ENCODE measurements at places on chromosomes 7 and 10.

- no peak for DNase-seq
Measured at GRCh38 chr7:40694026-40694809, 559.4 kb downstream of the SUGCT start.

- no peak for DNase-seq
Measured at GRCh38 chr7:120725376-120726039, 132.4 kb downstream of the TSPAN12 start.

DNA sequence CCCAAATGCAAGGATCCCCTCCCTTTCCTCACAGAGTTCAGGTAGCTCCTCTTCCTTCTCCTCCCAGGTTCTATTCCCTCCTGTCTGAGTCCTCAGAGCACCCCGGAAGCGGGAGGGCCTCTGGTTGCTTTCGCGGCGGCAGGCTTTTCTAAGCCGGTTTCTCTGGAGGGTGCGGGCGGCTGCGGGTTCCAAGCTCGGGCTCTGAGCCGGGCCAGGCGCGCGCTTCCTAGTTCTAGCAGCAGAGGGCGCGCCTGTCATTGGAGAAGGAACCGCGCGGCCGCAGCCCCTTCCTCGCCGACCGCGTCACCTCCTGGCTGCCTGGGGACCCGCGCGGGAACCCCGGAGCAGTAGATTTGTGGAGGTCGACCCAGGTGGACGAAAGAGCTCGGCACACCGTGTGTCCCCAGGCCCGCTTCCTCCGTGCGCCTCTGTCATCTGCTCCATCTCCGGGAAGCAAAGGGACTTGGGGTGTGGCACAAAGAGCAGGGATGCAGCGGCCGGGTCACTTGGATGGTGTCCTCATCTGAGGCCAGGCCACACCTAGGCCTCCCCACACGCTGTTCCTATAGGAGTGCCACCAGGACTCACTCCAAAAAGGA, 389.0 kb upstream of the PODXL start:
- no peak for DNase-seq

DNA sequence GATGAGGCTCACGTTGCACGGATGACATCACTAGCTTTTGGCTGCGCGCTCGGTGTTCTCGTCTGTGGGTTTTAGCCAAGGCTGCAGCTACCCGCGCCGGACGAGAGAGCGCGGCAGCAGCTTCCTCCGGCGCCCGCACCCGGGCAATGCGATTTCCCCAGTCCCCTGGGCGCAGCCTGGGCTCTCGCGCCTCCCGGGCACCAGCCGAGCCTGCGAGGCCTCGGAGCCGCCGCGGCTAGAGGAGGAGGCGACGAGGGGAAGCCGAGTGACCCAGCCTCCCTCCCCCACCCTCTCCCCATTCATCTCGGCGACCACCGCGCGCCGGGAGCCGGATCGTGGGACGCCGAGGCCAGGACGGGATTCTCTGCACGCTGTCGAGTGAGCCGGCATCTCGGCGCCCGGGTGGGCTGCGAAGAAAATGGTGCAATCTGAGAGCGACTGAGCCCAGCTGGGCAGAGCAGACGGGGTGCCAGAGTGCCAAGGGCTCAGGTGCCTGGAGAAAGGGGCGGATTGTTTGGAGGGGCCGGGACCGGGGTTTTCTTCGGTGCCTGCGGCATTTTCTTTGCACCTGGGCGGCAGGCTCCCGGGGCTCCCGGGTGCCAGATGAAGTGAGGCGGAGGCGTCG, 1.2 kb upstream of the TMEM178B start:
- no peak for DNase-seq

DNA sequence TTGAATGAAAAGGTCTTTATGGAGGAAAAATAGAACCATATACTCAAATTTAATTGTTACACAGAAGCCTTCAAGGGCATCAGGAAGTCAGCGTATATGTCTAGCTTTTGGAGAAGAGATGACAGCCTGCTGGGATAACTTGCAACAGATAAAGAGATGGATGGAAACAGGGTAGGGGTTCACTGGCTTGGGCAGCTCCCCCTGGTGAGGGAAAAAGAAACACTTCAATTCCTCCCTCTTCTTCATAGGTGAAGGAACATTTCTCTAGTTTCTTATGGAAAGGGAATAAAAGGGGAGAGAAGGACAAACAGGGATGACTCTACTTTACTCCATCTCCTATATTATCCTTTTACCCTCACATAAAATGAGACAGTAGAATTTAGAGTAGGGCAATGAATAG, 635.7 kb downstream of the PHTF2 start:
- DNase-seq = no peak

DNA sequence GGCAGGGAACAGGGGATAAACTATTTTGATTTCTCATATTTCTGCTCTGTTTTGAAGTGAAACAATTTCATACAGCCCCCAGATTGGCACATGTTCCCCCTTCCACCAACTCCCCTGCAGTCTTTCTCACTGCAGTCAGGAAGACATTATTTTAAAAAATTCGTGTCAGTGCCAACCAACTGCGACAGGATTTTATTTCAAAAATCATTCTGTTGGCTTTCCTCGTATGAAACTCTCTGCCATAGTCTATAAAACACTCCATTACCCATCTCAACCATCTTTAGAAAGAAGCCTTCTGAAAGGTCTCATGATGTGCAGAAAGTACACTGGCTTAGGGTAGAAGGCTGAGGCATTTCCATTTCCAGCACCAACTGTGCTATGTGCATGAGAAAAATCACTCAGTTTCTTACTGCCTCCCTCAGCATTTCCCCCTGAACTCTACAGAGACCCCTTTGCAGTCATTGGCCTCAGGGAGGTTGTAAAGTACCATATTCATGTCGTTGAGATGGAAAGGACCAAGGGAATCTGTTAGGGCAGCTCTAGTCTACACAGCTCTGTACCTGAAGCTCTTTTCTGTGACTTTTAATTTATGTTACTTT, 46.9 kb downstream of the STEAP1B start:
- no peak for DNase-seq

- DNase-seq = peak; percentile 43
Measured at GRCh38 chr7:25031432-25031831, 51.5 kb upstream of the OSBPL3 start.

DNA sequence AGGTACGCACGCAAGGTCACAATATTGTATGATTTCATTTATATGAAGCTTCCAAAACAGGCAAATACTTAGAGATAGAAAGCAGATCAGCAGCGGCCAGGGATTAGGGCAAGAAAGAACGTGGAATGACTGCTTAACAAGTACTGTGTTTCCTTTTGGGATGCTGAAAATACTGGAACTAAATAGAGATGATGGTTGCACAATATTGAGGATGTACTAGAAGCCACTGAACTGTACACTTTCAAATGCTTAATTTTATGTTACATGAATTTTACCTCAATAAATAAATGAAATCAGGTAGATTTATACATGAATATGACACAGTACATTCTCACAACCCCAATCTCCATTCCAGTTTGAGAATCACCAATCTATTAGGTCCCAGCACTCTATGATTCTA, 15.6 kb downstream of the SEM1 start:
- DNase-seq = no peak

- no peak for DNase-seq
Measured at GRCh38 chr10:118116715-118117449, 70.1 kb upstream of the RAB11FIP2 start.

- no peak for DNase-seq
Measured at GRCh38 chr10:26960308-26960707, 99.5 kb upstream of the ABI1 start.

DNA sequence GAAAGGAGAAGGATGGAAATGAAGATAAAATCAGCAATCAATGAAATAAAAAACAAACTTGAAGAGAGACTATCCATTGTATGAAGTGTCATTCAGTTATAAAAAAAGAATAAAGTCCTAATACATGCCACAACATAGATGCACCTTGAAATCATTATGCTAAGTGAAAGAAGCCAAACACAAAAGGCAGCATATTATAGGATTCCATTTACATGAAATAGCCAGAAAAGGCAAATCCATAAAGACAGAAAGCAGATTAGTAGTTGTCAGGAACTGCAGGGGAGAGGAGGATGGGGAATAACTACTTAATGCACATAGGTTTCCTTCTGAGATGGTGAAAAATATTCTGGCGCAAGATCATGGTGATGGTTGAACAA, 6.6 kb upstream of the PON1 start:
- no peak for DNase-seq

- DNase-seq = no peak
Measured at GRCh38 chr7:133650069-133650468, 397.2 kb downstream of the EXOC4 start.

DNA sequence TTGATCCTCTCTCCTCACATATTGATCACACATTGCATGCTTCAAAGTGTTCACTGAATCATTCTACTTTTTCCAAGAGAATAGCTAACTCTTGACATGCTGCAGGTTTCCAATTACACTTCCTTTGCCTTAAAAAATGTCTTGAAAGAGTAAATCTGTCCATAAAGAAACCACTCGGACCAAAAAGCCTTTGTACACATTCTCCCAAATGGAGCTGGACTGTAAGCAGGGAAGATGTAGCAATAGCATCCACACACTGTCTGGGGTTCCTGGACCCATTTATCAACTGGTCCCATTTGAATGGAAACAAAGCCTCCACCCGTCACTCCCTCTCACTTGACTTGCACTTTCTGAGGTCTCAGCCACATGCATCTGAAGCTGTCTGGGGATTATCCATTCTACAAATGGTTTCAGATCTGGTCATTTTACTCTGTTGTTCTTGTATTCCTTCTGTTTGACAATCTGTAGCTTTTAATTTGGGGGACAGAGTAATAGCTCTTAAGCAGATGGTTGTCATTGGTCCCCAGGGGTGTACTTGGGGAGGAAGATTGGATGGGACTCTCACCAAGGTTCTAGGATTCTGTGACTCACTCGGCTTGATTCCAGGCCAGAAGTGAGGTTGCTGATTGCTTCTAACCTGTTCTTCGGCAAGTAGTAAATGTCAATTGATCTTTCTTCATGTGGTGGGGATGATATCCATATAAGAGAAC, 203.5 kb downstream of the HIBADH start:
- no peak for DNase-seq

DNA sequence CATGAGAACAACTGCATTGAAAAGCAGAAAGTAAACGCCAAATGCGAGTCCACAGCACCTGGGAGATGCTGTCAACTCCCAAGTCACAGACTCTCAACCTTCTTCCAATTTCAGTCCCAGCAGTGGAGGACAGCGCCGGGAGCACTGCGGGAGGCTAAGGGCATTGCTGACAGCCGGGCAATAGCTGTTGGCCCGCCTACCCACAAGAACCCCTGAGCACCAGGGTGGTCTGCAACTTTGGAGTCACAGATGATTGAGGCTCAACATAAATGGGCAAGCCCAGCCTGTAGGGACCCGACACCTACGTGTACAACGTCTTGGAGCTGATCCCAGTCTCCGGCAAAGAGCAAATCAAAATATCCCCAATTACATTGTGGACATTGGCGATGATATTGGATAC, 262.9 kb downstream of the TCERG1L start:
- DNase-seq = no peak

- DNase-seq = no peak
Measured at GRCh38 chr7:67462781-67463191, 466.2 kb downstream of the TYW1 start.

- peak; percentile 88 for DNase-seq
Measured at GRCh38 chr7:140977741-140978140, 37.0 kb downstream of the MRPS33 start.

DNA sequence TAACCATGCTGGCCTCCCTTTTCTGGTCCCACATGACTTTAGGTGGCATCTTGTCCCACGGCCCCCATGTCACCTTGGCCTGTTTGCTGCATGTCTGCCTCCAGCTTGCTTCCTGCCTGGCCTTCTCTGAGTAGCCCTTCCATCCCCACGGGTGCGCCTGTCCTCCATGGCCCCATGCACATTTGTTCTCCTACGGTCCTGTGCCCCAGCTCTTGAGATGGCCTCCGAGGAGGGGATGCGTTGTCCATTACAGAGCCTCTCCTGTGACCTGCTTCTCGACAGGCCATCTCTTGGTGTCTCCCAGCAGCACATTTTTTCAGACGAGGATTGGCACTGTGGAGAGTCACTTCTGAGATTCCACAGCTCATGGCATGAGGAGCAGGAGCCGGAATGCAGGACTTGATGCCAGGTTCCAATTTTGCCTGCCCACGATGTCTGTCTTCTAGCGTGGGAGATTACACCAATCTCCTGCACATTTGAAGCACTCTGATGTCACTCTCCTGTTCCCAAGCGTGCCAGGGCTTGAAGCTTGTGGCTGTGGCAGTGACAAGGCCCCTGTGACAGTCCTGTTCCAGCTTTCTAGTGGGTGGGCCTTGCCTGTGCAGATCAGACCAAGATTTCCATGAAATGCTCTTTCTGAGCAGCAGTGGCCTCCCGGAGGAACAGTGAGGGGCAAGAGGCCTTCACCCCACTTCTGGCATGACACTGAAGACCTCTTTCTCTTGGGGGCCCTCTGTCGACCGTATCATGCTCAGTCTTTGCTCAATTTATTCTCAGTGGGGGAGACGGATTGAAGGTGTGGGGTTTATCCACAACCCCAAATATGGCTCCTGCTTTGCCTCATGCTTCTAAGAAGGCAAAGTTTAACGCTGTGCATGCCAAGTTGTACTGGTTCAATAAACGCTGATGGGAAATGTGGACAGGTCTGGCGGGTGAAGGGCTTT, 13.4 kb downstream of the WDFY4 start:
- DNase-seq = no peak

GRCh38 chr10:132774181-132774901, 11.6 kb downstream of the NKX6-2 start:
- DNase-seq = no peak

DNA sequence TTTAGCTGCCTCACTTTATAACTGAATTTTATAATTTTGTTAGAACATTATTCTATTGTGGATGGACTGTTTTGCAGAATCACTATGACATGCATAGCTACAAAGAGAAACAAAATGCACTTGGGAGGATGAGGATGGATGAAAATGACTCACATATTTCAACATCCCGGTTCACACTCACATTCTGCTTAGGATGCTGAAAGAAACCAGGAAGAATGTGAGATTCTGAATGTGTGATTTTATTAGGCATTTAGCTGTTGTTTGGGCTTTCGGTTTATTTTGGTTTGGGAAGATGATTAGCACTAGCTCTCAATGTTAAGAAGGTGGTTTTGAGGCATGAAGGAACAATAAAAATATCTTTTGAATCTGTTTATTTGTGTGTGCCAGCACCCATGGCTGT, 235.5 kb downstream of the SEMA3E start:
- DNase-seq = no peak

DNA sequence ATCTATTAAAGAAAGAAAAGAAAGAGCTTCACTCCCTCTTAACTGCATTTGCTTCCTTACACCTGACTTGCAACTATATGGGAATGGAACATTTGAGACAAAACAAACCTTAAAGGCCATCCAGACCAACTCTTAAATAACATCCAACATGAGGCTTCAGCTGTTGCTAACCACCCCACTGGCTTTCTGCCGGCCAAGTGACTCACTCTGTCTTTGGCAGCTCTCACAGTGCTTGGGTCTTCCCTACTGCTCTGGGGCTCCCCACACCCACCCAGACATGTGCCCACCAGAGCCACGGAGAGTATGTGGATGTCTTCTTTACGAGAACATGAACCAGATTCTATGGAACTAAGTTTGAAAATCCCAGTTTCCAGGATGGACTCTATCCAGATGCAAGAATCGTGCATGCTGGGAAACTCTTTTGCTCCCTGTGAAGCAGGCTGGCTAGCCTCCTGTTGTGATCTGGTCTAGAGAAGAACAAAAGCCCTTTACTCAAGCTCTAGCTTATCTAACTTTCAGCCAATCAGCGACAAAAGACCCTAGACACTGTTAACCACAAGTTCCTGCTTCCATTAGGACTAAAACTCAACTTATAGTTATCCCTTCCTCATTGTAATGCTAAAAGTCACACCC, 245.7 kb downstream of the TCERG1L start:
- no peak for DNase-seq

- no peak for DNase-seq
Measured at GRCh38 chr7:8226501-8226900, 35.5 kb downstream of the ICA1 start.

- no peak for DNase-seq
Measured at GRCh38 chr7:73972614-73973013, 55.4 kb upstream of the ELN start.

- DNase-seq = no peak
Measured at GRCh38 chr7:137402536-137403352, 59.2 kb upstream of the PTN start.
